ENCODE measurements at places on chromosomes 1 and 21. TPM values are rescaled to one million over a fixed set of nuclear protein-coding genes. Genes with fewer than 3 reads are reported as not detected.

DNA sequence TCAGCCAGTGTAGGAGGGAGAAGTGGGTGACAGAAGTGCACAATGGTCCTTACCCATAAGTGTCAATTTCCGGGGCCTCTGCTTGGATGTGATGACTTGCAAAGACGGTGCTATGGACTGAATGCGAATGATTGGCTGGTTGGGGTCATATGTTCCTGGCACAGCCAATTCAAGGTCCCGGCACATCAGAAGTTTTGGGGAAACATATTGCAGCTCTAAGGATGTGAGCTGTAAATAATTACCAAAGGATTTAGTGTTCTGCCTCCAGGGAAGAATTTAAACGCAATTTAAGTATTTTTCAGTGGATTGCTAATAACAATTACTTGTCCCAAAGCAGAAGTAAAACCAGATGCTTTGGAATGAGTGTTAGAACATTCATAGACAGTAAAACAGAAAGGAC lies 26.9 kb upstream of the EXOSC10 start:
- no peak for DNase-seq

DNA sequence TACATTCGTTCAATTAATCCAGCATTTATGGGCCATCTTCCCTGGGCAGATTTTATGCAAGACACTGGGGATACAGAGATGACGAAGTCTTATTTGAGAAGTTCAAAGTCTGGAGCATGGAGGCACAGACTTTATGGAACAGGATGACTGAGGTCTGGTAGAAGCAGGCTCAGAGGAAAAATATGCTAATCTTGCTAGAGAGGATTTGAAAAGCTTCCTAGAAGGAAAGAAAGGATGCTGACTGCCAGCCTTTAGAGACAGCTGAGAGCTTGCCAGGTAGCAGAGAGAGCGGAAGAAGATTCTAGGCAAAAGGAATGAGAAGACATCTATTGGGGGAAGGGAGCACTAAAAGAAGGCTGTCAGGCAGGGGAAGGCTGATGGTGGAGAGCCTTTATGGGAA lies 75.5 kb upstream of the ATP5PO start:
- DNase-seq: no peak

- DNase-seq: no peak
Observed at GRCh38 chr1:160740133-160740688, 1.2 kb downstream of the SLAMF7 start.

DNA sequence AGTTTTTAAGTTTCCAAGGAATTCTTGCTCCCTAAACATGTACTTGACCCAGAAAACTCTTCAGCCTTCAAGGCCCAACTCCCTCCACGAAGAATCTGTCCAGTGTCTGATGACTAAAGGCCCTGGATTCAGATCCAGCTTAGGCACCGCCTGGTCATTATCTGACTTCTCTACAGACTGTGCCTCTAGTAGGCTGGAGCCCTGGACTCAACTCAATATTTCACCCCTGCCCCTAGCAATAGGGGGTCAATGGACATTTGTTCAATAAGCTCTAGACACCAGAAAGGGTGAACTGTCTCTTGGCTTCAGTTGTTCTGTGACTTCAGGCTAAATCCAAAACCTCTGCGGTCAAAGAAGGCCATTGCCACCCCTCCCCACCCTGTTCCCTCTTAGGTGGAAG lies 34.5 kb downstream of the NUAK2 start:
- DNase-seq: no peak

- DNase-seq: no peak
Observed at GRCh38 chr1:110736900-110737605, 62.3 kb upstream of the KCNA3 start.

DNA sequence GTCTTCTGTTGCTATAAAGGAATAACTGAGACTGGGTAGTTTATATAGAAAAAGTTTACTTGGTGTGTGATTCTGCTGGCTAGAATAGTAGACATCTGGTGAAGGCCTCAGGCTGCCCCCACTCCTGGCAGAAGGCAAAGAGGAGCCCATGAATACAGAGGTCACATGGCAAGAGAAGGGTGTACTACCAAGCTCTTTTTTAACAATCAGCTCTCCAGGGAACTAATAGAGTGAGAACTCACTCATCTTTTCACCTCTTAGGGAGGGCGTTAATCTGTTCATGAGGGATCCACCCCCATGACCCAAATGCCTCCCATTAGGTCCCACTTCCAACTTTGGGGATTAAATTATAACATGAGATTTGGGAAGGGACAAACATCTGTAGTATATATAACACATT lies 9.3 kb downstream of the DTL start:
- no peak for DNase-seq

DNA sequence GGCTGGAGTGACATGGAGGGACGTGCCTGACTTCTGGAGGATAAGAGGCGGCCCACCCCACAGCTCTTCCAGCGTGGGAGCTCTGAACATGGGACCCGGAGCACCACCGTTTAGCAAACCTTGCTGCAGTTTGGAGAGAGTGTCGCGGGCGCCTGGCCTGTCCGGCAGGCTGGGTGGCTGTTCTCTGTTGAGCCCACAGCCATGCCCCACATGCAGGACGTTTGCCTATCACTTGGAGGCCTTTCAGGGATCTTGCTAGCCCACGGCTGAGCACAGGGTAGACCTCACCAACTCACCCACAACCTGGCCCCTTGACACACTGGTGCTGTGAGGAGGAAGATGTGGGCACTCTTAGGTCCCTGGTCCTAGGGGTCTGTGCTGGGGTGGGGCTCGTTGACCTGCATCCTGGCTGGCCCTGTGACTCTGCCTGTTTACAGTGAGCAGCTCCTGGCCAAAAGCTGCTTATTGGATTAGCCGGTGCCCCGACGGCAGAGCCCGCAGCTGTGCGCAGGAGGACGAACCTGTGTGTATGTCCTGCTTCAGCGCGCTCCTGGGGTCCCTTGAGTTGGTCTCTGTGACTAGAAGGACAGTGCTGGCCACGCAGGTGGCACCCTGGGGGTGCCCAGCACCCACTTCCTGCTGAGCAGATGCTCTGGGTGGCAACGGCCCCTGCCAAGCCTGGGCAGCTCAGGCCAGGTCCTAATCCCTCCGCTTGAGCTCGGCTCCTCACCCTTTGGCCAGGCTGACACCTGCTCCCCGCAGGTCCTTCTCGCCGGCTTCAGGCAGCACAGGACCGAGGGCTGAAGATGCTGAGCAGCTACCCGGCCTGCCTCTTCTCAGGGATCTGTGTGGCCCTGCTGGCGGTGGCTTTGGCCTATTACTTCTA lies 72.4 kb upstream of the TRAPPC10 start:
- no peak for DNase-seq

DNA sequence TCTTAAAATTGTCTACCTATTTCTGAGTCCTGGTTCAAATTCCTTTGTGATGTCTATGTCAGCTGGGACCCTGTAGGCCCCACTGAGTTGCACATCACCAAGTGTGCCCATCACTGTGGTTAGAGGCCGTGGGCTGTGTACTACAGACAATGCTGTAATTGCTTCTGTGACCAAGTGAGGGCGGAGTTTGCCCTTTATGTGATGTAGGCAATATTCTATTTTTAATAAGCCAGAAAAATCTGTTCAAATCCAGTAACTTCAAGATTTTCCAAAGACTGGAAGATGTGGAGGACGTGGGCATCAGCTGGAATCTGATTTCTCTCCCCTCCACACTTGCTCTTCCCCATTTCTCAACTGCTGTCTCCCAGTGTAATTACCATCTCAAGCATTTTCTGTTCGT lies 215.4 kb downstream of the PBX1 start:
- no peak for DNase-seq

- DNase-seq: no peak
Observed at GRCh38 chr21:34997294-34997693, 51.8 kb downstream of the RUNX1 start.

- no peak for DNase-seq
Observed at GRCh38 chr1:223872308-223872901, 26.7 kb upstream of the TP53BP2 start.

DNA sequence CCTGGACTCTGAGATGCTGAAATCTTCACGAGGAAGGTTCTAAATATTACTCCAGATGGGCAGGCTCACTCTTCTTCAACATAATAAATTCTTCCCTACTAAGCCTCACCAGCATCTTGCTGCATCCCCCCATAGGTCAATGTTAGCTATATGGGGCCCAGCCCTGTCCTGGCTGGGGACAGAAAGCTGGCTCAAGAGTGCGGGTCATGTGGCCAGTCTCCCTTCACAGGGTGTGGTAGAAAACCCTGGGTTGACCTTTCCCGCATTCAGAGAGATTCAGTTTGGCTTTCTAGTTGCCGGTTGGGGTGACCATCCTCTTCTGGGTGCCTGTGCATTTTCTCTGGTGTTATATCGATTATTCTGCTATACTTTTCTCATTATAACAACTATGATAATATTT lies 19.8 kb upstream of the KPRP start:
- DNase-seq: no peak

GRCh38 chr1:84973498-84974334 lies 23.2 kb downstream of the MCOLN2 start:
- no peak for DNase-seq

- no peak for DNase-seq
Observed at GRCh38 chr1:205665201-205666045, 14.9 kb downstream of the SLC45A3 start.

Gene SELENBP1
- polyA plus RNA-seq: 29.1 TPM

Gene ACKR1
- polyA plus RNA-seq: 1.4 TPM

Gene KPRP
- polyA plus RNA-seq: not detected

Gene FAM72B
- 3.0 TPM for polyA plus RNA-seq
